ENCODE measurements at places on chromosomes 6 and 20.

DNA sequence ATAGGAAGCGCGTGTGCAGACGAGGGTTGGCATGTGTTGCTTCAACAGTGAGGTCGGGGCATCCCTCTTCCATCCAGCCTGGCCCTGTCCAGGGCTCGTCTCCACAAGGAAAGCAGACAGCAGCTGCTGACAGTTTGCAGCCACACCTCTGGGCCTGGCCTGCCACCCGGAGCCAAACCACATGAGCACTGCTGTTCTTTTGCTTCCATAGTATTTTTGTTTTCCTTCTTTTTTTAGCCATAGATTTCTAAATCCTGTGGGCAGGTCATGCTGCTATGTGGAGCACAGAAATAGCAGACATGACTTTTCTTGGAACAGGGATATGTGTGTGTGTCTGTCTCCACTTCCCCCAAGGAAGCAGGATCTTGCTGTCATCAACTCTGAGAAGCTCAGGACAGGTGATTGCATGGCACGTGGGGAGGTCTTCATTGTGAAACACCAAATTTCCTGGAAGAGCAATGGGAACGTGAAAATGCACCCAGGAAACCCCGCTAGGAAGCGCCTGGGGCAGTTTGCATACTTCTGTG is 167.4 kb downstream of the DTNBP1 start:
- peak; percentile 67 for DNase-seq

DNA sequence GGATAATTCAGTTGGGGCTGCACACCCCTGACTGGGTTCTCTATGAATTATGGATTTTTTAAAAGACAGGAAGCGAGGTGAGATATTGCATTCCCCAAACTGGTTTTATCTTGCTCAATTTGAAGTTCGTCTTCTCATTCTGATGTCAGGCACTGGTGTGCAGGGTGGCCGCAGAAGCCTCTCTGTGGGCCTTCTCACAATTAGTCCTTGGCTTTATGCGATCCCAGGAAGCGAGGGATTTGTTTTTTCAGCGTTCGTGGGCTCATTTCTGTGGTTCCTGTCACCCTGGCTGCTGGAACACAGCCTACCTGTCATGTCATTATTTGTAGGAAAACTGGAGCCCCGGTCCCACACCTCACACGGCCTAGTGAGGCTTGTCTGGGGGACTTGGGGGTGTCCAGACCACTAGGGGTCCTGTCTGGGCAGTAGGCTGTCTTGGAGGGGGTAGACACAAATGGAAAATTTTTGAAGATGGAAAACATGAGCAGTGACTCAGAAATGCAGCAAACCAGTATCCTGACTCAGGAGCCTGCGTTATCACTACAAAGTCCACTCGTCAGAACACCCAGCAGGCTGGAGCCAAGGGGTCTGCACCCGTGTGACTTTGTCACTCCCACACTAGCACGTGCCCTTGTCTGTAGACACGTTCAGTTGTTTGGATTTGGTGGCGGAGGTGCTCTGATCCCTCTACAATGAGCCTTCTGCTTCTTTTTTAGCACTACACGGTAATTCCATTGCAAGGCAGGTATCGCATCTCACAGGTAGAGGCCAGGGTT is 42.2 kb downstream of the GNAS-AS1 start:
- DNase-seq, result no peak

- DNase-seq, result no peak
Observed at GRCh38 chr6:146420255-146420654, 123.4 kb upstream of the RAB32 start.

DNA sequence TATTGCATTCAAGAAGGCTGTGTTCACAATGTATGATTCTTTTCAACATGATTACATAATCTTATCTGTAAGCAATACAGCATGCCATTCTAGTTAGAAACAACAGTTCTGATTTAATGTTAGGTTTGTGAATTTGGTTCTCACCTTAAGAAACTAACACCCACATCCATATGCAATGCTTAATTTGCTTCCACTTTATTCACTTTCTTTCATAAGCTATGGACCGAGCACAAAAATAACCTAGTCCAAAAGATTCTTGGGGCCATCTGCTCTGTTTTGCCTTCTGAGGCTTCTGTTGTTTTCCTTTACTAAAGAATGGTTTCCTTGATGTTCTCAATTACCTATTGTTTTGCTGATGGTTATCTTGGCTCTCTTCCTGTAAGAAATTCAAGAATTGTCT is 258.2 kb downstream of the EYS start:
- no peak for DNase-seq

DNA sequence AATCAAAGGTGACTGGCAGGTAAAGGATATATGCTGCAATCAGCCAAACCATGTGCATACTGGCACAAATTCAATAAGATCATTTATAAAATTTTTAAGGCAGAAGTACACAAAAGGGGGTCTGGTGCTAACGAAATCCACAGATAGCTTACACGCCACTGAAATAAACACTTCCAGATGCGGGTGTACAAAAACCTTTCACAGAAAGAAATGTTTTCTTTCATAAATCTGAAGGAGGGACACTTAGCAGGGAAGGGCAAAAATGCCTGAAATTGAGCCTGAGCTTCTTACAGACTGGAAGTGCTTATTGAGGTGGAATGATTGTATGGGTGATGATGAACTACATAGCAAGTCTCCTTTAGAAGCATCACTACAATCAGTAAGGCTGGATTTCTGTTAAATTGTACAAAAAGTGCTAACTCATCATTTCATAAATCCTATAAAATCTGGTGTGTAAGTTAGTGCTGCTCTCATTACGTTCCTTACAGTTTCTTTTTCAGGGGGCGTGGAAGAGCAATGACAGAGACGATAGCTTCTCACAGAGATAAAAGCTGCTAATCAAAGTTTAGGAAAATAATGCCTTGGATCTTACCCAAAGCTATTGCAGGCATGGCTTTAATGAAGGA is 409.3 kb upstream of the RUNX2 start:
- no peak for DNase-seq

DNA sequence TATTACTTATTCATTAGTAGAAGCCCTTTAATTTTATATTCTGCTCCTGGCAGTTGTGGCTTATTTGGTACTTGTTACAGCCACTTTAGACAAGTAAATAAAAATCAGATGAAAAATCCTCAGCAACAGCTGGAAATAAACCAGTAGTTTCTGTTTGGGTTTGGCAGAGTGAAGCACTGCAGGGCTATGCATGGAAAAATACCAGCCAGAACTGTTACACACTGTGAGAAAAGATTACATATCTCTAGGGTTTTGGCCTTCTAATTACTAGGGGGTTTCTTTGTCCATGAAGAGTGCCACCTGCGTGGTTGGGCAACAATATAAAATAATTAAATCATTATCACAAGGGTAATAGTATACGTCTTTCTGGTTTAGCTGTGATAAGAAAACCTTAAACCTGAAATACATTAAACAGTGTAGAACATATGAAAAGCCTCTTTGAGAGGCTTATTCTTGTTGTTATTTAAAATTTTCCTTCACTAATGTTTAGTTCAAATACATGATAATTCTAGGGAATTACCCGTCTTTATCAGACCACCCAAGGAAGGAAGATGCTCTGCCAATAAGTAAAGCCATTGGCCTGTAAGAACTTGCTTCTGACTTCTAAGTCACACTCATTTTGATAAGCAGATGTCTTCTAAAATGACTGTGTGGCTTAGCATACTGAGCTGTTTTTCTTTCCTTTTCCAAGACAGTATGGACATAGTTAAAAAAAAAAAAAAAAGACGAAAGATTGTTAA is 320.0 kb upstream of the FLRT3 start:
- no peak for DNase-seq

- no peak for DNase-seq
Observed at GRCh38 chr6:13383328-13384163, 55.2 kb upstream of the TBC1D7 start.

GRCh38 chr6:152348116-152348515 is 289.0 kb downstream of the SYNE1 start:
- DNase-seq, result no peak

DNA sequence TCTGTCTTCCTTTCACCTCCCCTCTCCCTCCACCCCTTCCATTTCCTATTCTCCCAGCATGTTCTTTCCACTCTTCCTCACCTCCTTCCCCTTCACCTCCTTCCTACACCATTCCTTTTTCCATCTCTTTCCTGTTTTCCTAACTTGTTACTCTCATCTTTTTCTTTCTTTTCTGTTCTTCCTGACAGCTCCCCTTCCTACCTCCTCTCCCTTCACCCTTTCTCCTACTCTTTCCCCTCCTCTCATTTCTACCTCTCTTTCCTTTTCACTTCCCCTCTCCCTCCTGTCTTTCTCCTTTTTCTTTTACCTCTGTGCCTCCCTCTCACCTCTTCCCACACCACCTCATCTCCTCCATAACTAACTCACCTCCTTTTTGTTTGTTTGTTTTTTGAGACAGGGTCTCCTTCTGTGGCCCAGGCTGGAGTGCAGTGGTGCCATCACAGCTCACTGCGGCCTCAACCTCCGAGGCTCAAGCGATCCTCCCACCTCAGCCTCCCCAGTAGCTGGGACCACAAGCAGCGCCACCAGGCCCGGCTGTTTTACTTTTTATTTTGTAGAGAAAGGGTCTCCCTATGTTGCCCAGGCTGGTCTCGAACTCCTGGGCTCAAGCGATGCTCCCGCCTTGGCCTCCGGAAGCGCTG is 864 bp upstream of the ARFGEF2 start:
- DNase-seq, result no peak

GRCh38 chr6:56529594-56530191 is 113.0 kb downstream of the DST start:
- no peak for DNase-seq

DNA sequence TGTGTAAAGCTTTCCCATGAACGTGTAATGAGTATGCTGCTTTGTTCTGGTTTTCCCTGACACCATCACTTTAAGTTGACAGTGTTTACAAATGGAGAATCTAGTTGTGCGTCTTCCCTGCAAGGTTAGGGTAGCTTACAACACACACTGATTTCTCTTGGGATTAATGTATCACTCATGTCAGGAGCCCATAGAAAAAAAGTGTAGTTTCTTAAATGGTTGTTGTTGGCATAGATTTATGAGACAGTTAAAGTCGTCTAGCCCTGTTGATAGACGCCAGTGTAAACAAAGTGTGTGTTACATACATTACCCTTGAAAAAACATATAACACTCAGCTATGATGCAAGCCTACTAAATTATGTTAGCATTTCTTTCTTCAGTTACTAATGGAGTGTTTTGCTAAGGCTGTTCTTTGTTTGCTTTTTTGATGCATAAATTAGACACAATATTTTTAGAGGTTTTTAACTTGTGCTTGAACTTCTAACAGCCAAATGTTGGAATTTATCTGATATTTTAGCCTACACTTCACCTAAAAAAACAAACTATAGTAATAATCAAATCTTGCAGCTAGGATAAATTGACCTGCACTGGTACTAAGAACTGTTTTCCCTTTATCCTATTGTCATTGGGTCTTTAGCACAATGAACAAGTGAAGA is 88.6 kb downstream of the RNF217 start:
- DNase-seq, result no peak

GRCh38 chr6:131631625-131632289 is 3.7 kb upstream of the MED23 start:
- no peak for DNase-seq

DNA sequence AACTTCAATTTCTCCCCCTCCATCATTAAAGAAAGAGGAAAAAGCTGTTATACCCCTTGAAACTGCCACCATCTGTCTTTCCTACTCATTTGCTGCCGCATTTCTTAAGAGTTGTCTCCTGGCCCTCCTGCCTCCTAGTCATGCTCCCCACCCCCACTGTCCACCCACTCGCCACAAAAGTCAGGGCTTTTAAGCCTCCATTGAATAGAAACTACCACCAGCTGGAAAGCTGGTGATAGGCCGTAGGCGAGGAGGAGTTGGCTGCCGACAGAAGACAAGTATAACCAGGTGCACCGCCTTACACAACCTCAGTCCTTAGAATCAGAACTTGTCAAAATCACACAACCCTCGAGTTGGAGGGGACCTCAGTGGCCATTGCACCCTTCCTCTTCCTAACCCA is 67.6 kb downstream of the B3GAT2 start:
- no peak for DNase-seq

GRCh38 chr6:91802431-91802830 is 1215.6 kb upstream of the MAP3K7 start:
- DNase-seq, result no peak

DNA sequence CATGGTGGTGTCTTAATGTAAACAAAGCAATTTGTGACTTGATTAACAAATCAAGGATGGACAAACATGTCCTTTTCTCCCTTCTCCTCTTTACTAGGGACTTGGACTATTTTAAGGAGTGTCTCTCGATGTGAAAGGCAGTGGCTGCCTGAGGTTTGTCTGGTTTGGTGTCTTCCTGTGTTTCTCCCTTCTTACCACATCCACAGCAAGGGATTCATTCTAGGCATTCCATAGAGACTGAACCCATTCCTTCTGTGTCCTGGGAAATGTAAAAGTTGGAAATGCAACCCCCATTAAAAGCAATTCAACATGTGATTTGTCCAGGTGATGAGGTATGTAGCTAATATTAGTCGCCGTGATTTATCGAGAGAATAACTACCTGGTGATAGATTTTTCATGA is 15.9 kb downstream of the NRN1 start:
- no peak for DNase-seq

DNA sequence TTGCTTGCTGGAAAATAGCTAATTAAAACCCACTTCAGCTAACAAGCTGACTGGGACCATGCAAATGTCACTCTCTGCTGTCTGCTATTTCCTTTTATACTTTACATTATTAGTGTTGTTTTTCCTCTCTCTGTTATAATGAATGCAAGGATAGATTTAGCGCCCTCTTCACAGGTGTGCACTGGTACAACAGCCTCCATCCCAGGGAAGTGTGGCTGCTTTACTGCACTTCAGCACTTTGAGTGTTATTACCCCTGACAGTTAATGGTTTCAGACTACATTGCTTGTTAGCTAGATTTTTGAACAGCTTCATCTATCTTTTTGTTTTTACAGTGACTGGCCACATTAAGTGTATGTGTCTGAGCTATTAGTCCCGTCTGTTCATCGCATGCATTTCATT is 405.7 kb downstream of the RNF144B start:
- no peak for DNase-seq

Measured in left hindlimb (tissue), 1 donor.